Ecto neural progenitor cell (in vitro differentiated cells): ENCODE measurements at places on chromosomes 2 and 18.

- no peak for DNase-seq
Measured at GRCh38 chr2:114010001-114010400, 120.1 kb downstream of the ACTR3 start.

DNA sequence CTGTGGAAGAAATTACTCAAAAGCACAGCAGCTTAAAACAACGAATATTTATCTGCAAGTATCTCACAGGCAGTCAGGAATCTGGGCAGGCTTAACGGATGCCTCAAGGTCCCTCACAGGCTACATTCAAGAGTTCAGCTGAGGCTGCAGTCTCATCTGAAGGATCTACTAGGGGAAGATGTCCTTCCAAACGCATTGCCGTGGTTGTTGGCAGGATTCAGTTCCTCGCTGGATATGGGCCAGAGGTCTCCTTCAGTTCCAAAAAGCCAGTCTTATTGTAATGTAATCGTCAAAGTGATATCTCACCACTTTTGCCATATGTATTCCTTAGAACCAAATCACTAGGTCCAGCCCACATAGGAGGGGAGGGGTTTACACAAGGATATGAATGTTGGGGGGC, 98.2 kb upstream of the EPAS1 start:
- DNase-seq = no peak

GRCh38 chr2:240648650-240649275, 23.5 kb downstream of the GPR35 start:
- peak; percentile 46 for DNase-seq

DNA sequence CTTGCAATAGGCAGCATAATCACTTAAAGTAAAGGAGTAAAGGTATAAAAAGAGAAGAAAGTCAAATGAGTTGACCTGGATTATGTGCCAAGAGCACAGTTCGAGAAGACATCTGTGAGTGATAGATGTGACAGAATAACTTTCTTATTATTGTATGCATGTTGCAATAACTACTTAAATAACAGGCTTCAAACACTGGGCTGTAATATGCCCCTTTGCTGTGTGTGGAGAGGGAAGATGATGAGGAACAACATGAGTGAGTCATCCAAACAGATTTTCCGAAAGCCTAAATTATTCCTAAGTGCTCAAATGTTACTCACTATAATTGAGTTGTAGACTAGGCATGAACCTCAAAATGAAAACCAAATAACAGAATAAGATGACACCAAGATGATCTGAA, 328.1 kb downstream of the EXOC6B start:
- no peak for DNase-seq

DNA sequence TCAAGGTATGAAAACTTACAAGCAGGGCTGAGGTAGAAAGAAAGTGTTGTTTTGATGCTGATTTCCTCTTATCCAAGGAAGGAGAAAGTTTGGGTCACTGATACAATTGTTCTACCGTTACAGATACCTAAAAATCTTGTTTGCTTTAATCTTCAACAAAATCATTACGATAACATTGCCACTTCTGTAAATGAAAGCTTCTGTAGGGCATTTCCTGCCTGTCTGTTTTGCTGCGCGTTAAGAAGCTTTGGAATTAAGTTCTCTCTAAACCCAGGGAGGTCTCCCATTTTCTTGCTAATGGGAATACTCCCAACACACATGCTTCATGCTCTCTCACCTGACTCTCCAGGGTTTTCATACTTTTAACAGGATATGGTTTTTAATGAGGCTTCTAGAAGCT, 258.5 kb downstream of the PTGR3 start:
- no peak for DNase-seq

GRCh38 chr2:122172812-122173211, 417.4 kb downstream of the TSN start:
- no peak for DNase-seq

DNA sequence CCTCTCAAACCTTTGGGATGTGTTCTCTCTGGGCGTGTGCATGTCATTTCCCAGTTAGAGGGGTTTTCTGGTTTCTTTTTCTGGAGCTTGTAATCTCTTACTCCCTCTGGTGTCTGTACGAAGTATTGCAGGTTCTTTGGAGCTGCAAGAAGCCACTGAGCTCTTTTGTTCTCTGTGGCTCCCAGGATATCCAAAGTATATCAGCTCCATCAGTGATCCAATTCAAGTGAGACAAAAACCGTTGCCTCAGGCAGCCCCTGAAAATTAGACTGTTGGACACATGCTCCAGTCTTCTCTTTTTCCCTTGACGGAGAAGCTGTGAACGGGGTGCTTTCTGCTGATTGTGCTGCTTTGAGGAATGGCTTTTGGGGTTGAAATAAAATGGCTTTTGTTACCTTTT, 59.0 kb upstream of the LDLRAD4 start:
- no peak for DNase-seq

DNA sequence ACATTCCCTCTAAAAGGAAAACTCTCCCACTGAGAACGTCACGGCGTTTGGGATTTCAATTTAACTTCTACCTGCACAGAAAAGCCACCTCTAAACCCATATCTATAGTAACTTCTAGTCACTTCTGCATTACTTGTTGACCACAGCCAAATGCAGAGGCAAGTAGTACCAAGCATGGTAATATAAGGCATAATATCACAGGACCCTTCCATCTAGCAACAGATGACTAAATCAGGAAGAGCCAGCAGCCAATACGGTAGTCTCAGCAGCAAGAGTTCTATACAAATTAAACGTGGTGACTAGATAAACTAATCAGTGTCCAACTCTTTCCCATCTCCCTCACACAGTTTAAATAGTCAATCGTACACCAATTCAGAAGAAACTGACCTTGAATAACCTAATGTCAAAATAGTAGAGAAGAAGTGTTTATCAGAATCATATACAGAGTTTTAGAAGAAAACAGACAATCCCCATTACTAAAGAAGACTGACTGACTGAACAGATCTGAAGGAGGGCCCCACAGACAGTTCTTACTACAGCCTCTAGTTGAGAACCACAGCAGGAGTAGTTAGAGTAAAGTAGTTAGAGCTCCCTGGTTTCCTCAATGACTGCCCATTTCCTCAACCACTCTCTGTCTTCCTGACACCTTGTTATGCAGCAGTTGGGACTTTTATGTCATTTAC, 30.0 kb downstream of the MEMO1 start:
- no peak for DNase-seq

- DNase-seq = no peak
Measured at GRCh38 chr2:65934992-65935629, 499.8 kb upstream of the MEIS1 start.

DNA sequence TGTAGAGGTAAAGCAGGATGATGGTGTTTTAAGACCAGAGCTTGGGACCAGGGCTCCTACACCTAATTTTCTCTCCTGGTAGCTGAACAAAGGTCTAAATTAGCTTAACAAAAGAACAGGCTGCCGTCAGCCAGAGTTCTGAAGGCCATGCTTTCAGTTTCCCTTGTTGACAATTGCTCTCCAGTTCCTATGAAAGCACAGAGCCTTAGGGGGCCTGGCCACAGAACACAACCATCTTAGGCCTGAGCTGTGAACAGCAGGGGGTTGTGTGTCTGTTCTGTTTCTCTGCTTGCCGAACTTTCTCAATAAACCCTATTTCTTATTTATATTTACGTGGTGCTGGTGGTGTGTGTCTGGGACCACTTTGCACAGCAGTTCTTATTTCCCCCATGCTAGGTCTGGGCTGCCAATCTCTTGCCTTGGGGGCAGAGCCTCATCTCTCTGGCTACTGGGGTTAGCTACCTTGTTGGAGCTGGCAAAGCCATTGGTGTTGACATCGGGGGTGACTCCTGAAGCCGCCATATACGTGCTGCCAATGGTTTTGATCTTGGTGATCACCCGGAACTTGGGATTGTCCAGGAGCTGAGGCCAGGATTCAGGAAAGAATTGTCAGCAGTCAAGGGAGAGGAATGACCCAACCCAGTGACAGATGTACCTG, 29.0 kb downstream of the CENPO start:
- peak; percentile 51 for DNase-seq

DNA sequence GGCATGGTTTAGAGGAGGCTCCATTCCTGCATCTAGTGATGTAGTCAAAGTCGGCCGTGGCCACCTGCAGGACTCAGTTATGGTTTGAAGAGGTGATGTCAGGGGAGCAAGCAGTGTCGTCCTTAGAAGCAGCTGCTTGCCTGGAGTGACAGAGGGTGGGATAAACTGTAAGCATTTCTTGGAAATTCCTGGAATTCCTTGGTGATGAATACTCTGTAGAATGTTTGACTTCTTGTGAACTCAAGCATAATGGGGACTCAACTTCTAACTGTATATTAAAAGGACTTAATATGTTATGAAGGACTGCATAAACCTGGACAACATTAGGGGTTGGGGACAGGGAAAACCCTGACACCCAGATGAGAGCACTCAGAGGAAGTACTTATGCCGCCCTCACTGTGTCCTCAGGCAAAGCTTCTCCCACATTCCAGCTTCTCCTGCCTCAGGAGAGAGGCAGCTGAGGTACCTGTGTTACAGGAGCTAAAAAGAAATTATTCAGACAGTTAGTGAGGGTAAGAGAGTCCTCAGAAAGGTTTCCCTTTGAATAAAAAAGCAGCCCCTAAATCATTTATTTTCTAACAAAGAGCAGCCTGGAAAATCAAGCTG, 459.9 kb upstream of the CELF4 start:
- no peak for DNase-seq

GRCh38 chr2:170161516-170162270, 16.3 kb upstream of the MYO3B start:
- DNase-seq = no peak

DNA sequence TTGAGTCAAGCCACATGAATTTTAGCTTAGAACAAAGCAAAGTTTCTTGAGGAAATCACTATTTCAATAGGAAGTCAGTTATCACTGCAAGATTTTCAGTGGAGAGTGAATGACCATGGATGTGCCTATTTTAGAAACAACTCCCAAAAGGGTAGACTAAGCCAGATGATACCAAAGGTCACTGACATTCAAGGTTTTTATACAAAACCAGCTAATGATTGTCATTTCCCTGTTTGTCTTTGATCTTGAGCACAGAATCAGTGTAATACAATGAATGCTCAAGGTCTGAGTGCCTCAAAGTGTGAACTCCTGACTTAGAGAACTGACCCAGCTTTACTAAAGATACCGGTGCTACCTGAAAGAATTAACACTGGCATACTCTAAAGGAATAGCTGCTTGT, 60.5 kb downstream of the CDH2 start:
- DNase-seq = no peak

GRCh38 chr2:105125428-105125827, 87.6 kb downstream of the MRPS9 start:
- DNase-seq = no peak

DNA sequence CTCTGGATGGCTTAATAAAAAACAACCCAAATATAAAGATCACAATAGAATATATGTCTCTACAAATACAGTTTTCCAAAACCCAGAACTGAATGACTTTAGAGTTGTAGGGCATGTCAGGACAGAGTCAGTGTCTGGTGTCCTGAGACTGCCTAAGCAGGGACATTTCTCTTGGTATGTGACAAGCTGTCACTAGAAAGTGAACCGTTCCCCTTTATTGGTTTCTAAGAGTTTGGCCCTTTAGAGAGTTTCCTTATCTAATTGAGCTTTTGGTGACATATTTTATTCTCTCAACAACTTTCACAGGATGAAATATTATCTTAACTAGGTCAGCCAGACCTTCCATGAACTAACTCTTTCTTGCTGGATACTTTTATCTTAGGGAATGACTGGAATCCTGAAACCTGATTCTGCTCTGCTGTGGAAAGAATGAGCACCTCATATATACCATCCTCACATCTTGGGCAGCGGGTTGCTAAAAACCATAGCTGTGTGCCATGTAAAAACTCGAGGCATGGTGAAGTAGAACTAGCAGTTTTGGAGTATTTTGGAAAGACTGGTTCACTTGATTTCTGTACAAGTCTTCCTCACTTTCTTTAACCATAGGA, 54.8 kb downstream of the CAVIN2 start:
- no peak for DNase-seq

- DNase-seq = no peak
Measured at GRCh38 chr2:222270396-222270795, 28.4 kb downstream of the PAX3 start.

GRCh38 chr2:195021711-195022507, 635.1 kb upstream of the SLC39A10 start:
- DNase-seq = no peak

- DNase-seq = no peak
Measured at GRCh38 chr2:182921234-182921633, 54.8 kb upstream of the FRZB start.

- no peak for DNase-seq
Measured at GRCh38 chr2:101756266-101756665, 58.8 kb downstream of the MAP4K4 start.
